ENCODE measurements at places on chromosomes 2 and 18.

GRCh38 chr2:119259296-119259860 lies 35.7 kb downstream of the STEAP3 start:
- DNase-seq: no peak

- no peak for DNase-seq
Observed at GRCh38 chr18:25086876-25087275, 265.1 kb downstream of the ZNF521 start.

DNA sequence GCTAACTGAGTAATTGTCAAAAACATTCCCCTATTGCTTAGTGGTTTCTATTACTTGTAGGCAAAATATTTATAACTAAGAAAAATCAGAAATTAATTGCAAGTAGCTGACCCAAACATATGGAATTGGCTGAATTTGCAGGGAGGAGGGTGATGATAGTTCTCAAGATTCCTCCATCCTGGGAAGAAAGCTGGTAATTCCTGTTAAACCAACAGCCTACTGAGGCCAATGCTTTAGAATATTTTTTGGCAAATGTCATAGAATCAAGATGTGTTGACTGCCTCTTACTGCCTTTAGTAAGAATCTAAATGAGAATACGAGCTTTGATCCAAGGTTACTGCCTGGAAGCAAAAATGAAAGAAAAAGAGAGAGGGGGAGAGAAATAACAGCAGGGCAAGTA lies 120.0 kb downstream of the COL6A3 start:
- DNase-seq: no peak

GRCh38 chr2:151027151-151027550 lies 234.5 kb downstream of the RBM43 start:
- DNase-seq: no peak

GRCh38 chr2:136381722-136382633 lies 264.0 kb upstream of the CXCR4 start:
- no peak for DNase-seq

GRCh38 chr2:68040078-68040477 lies 22.7 kb downstream of the C1D start:
- DNase-seq: no peak

GRCh38 chr2:98807221-98807620 lies 76.3 kb upstream of the MGAT4A start:
- DNase-seq: no peak

- no peak for DNase-seq
Observed at GRCh38 chr2:211387734-211388133, 831.3 kb downstream of the CPS1 start.

GRCh38 chr18:10926621-10927161 lies 222.7 kb downstream of the PIEZO2 start:
- no peak for DNase-seq
